Stimulated activated CD4-positive, alpha-beta T cell treated with anti-CD3 and anti-CD28 coated beads, Interleukin-4, amount 100 ng/mL, for 4 hours (primary cell): ENCODE measurements at places on chromosomes 2 and 18.

- DNase-seq: no peak
These were observed 89.2 kb downstream of the ZBTB7C start for GRCh38 chr18:48319801-48320638.

GRCh38 chr2:101361522-101361921 is 25.8 kb downstream of the CREG2 start:
- no peak for DNase-seq

GRCh38 chr2:155308367-155309009 is 610.0 kb downstream of the KCNJ3 start:
- no peak for DNase-seq

GRCh38 chr2:163983911-163984310 is 248.1 kb upstream of the FIGN start:
- no peak for DNase-seq

DNA sequence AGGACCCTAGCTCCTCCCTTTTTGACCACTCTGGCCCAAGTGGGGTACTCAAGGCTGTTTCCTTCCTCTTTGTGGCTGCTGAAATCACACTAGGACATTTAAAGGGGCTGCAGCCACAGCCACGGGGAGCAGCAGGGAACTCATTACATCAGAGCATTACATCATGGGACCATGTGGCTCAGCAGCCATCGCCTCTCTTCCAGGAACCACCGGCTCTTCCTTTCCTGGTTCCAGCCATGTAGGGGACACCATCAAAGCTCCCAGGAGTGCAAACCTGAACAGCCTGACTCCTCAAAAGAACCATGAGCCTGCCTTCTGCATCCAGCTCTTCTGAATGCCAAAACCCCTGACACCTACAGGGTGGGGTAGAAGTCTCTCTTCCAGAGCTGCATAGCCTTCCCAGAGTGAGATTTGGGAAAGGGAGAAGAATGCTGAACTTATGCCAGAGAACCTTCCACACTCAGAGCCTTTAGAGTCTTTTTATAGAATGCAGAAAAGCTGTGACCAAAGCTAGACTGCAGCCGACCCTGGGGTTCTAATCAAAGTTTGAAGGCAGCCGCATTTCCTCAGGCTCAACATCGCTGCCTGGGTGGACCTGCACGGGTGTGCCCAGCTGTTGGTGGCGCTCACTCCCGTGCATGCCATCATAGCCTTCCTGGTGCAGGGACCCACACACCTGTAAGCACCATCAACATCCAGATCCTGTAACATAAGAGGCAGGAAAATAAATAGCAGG is 121.7 kb downstream of the KLHL29 start:
- DNase-seq: no peak

GRCh38 chr2:42129487-42129852 is 39.7 kb upstream of the EML4 start:
- DNase-seq: no peak

DNA sequence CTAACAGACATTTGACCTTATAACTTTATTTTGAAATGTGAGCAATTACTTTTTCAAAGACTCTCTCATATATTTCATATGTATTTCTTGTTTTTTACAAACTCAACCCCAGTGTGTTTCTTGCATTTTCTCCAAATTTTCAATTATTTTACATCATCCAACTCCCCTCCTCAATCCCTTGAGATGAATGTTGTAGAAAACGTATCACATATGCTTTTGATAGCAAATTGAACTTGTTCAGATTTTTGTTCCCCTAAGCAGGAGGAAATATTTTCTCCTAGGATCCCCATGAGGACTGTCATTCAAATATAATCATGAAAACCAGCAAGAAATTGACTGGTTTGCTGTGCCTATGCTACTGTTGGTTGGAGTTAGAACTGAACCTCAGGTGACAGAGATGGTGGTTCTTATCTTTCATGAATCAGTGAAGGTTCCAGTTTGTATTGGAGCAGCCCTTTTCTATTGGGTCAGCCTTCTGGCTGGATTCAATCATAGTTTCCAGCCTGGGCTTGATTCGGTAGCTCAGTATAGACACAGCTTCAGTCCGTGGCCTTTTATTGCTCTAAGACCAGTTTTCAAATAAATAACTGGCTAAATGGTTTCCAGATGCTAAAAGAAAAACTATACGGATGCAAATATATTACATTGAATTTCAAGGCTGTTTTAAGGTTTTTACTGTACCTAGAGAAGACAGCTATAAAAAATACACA is 591.0 kb downstream of the EPHA4 start:
- no peak for DNase-seq

DNA sequence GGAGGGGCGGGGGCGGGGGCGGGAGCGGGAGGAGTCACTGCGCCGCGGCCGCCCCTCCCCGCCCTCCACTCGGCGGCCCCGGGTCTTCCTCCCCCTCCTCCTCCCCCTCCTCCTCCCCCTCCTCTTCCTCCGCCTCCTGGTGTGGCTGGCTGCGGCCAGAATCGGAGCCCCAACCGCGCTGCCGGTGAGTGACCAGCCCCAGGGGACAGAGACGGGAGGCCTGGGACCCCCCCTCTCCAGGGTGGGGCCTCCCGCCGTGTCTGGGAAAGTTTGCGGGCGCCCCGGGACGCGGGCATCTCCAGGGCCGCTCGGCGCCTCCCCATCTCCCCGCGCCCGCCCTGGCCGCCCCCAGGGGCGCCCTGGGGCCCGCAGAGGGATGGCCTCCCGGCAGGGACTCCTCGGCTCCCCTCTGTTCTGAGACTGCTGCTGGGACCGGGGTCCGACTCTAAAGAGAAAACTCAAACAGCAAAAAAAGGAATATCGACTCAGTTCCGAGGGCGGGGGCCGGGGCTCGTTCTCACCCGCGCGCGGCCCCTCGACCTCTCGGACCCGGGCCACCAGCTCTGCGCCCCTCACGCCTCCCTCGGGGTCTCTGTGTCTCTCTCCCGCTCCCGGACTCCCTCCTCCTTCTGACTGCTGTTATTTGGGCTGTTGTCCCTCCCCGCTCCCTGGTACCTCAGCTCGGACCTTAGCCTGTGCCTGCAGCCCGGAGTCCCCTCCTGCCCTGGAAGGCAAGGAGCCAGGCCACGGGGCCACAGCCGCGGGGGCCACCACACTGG is at the start of gene STON1:
TSS of gene STON1 (plus strand) at position 122 of the 779 bp plus-strand sequence. CDS start 50,480 bp downstream, outside the sequence.
- DNase-seq: peak; percentile 40

DNA sequence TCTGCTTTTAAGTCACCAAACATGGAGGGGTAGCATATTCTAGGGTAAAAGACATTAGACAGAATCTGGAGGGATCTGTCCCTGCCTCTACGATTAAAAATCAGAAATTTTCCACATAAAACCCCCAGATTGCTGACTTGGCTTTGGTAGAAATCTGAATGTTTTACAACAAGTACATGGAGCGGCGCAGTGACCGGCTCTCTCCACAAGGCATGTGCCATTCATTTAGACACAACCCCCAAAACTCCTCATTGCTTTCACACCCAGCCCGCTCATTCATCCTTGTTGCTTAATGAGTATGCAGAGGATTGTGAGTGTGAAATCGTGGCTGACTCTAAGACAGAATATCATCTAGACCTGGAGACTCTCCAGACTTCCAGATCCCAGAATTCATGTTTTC is 140.6 kb downstream of the CNTNAP5 start:
- DNase-seq: no peak

- no peak for DNase-seq
These were observed 124.2 kb upstream of the SIX3 start for GRCh38 chr2:44817256-44817655.
